ENCODE measurements at places on chromosomes 3 and 15. TPM values are rescaled to one million over a fixed set of nuclear protein-coding genes. Genes with fewer than 3 reads are reported as not detected.

The IL17RB gene
- 0.13 TPM for total RNA-seq

The NR1I2 gene
- total RNA-seq, result not detected

The NGRN gene
- 46.0 TPM for total RNA-seq

The MYZAP gene
- 45.7 TPM for total RNA-seq

The CMTM7 gene
- 19.8 TPM for total RNA-seq

The GABRR3 gene
- not detected for total RNA-seq

The RMDN3 gene
- total RNA-seq, result 19.6 TPM

The NR2C2 gene
- total RNA-seq, result 16.3 TPM

The CCDC39 gene
- total RNA-seq, result under 0.01 TPM

The CLDN18 gene
- total RNA-seq, result not detected

The C3orf62 gene
- total RNA-seq, result 3.7 TPM

The PLOD2 gene
- total RNA-seq, result 81.0 TPM

The THAP10 gene
- 1.4 TPM for total RNA-seq

The CD86 gene
- not detected for total RNA-seq

The CFAP100 gene
- not detected for total RNA-seq

The ITIH4 gene
- total RNA-seq, result 0.39 TPM

The TPRG1 gene
- total RNA-seq, result under 0.01 TPM

The BAHD1 gene
- 9.4 TPM for total RNA-seq

- no peak for DNase-seq
Measured at GRCh38 chr3:187027531-187028278, 97.4 kb downstream of the ST6GAL1 start.

GRCh38 chr15:80953001-80953952 is 36.3 kb downstream of the MESD start:
- no peak for DNase-seq

DNA sequence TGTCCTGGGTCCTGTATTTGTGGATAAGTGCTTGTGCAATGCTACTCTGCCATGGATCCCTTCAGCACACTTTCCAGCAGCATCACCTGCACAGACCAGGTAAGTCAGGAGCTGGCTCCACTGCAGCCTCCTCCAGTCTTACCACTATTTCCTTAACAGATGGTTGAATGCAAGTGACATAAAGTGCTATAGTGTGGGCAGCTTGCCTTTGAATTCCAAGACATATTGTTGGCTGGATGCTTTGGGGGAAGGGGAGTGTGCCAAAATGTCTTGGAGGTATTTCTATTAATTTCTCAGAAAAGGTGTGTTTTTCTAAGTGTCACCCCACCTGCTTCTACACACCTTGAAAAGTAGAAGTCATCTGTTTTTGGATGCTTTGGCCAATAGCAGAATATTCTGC is 352.2 kb upstream of the SUCLG2 start:
- DNase-seq, result no peak

- DNase-seq, result no peak
Measured at GRCh38 chr3:51719410-51720025, 12.7 kb downstream of the GRM2 start.

DNA sequence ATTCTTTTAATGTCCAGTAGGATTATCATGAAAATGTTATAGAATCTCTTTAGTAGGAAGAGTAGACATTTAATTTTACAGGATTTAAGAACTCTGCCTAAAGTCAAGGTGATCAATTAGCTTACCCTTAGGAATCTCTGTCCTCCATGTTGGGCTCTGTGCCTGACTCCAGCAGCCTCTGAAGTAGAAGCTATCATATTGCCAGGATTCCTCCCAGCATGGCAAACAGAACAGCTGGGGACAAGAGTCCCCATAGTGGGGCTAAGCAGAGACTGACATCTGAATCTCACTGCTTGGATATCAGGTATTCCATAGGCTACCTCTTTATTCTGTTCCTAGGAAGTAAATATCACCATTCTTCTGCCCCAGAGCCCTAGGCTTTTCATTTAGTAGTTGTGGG is 1.5 kb downstream of the SLC15A2 start:
- DNase-seq, result no peak

DNA sequence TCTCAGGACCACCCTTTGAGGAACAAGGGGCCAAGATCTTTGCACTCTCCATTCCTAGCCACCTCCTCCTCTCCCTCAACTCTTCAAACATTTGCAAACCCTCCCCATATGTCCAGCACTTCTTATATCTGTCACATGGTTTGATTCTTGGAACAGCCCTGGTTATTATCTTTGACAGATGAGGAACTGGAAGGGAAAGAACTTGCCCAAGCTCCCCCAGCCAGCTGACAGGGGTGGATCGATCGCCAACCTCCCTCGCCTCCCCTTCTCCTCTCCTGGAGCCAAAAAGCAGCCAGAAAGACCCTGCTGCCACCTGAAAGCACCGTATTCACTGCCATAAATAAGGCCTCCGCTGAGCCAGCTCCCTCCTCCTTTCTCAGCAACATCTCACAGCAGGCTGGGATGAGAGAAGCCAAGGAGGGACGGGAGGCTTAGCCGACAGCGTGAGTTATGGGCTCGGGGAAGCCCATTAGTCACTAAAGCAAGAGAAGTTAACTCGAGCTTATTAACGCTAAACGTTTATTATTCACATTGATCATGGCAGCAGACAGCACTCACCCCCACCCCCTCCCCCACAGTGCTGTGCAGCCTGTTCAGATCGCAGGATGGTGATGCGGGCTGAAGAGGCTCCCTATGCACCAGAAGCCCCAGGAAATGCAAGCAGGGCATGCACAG is 22.2 kb upstream of the FGD5 start:
- no peak for DNase-seq

DNA sequence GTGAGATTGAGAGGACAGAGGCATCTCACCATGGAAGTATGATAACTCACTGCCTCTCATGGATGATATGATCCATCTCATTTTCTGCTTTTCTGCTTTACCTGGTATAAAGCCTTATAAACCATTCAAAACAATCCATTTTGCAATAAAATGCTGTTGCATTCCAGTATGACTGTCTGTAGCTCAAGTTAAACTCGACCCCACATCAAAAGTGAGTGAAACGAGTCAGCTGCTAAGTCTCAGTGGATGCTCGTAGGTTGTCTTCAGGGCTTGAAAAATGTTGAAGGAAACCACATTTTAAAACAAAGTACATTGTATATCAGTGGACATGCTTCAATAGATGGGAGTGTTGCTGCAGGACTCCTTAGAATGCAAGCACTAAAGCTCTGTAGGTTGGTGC is 839.0 kb downstream of the TUSC7 start:
- DNase-seq, result no peak

DNA sequence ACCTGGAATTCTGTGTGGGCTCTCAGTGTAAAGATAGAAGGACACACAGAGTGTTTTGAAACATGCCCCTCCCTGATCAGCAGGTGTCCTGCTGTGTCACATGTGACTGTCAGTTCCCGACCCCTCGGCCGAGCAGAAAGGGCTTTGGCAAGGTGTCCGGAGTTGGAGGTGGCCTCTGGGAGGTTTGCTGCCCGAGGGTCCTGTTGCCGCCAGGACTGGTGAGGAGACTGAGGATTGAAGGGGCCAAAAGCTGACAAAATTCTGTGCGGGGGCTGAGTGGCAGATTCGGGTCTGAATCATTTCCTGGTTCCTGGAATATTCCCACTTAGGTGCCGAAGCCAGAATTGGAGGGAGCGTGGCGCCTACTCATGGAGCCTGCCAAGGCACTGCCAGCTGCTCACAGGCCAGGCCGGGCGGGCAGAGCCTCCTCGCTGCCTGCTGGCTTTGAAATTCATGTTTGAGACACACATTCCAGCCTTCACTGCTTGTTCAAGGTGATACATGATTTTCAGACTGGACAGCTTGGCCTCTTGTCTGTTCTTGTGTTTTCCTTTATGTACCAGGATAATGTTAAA is 83.8 kb downstream of the APBA2 start:
- DNase-seq, result no peak

DNA sequence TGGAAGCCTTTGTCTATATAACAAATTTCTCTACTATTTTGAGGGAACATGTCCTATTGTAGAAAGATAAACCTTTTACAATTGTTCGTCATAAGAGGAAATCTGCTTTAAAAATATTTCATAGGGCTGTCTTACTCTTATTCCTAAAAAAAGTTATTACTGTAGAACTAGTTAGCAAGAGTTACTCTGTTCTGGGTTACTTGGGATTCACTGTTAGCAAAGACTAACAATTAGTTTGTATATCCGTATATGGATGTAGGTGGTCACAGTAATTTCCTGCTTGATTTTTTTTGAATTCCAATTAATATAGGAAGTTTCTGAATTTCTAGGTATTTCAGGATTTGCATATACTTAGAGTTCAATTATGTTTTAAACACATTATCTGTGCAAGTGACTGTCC is 413.5 kb downstream of the RBMS3 start:
- DNase-seq, result no peak

- DNase-seq, result no peak
Measured at GRCh38 chr3:105571005-105571404, 204.3 kb downstream of the ALCAM start.

GRCh38 chr3:35739181-35739809 is 100.0 kb downstream of the ARPP21 start:
- no peak for DNase-seq

DNA sequence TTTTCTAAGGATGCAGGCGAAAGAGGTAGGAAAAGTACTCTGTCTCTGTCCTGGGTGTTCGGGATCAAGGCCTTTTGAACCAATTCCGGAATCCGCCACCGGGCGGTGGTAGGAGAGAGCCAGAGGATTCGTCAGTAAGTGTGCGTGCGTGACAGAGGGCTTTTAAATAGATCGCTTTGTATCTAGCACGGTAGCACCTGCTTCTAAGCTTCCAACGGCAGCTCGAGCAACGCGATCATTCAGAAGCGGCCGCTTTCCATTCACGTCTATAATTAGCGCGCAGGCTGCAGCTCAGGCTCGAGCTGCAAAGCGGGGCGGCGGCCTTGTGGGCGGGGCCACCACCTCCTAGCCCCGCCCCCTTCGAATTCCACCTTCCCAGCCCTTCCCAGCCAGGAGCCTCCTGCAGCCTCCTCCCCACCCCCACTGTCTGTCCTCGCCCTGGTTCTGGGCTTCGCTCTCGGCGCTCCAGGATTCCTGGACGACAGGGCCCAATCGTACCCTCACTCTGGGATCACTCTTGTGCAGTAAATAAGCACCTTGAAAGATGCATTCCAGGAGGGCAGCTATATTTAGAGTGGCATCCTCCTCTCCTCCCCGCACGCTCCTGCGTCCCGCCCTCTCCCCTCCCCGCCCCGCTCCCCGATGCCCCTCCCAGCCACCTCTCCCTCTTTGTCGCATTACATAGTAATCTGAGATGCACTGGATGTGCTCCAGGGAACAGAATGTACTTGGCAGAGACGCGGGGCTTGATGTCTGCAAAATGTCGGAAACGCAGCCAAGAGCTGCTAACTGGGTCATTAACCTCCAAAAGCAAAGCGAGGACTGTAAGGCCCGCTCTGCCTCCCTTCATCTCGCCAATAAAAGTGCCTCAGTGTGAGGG is 224.1 kb upstream of the TPRG1 start:
- peak; percentile 33 for DNase-seq

- DNase-seq, result no peak
Measured at GRCh38 chr15:28876131-28876844, 9.5 kb upstream of the APBA2 start.

DNA sequence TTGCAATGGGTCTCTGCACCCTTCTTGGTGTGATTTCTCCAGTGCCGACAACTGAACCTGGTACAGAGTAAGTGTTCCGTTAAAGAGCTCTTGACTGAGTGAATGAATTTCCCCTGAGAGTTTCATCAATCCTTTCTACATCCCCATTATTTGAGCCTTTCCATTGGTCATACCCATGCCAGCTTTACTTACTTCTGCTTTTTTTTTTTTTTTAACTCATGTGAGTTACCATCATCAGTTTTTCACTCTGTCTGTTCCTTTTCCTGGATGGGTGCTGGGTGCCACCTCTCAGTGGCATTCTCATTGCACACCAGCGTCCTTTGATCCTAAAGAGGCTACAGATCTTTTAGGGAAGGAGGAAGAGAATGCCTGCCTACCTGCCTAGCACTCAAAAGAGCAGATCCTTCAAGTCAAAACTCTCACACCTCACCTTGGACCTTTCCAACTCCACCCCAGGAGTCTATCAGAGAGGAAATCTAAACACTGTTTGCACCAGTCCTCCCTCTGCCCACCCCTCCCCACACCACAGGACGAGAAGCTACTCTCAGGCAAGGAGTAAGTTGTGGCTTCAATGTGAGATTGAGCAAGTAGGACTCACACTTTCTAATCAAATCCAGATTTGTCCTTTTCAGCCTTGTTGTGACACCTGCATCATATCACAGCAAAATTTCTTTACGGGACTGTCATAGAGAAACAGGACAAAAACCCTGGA is 13.1 kb upstream of the USP3 start:
- no peak for DNase-seq

- no peak for DNase-seq
Measured at GRCh38 chr3:127978636-127979035, 63.6 kb downstream of the KBTBD12 start.

DNA sequence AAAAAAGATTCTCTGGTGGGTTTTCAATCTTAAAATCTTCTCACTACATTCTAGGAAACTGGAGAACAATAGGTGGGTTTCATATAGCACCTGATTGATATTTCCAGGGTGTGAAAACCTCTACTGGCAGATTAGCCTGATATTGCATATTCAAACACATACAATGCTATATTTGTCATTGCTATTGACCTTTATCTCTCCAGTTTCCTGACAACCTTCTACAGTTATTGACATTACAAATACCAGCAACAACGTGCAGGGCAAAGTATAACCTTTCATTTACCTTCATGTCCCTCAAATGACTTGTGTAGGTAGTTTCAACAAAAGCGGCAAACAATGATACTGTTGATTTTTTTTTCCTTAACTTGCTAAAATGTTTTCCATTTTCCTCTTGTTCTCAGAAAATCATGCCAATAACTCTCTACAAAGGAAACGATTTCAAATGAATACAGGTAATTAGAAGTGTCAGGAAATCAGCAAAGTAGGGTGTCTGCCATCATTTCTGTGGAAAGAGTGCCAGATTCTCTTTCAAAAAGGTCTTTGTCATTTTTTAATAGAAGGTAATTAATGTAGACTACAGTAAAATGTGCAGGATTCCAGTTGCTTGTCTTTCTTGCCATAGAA is 72.6 kb upstream of the CDIN1 start:
- DNase-seq, result peak; percentile 21

GRCh38 chr3:72797773-72798543 is 50.3 kb downstream of the SHQ1 start:
- DNase-seq, result peak; percentile 64

- DNase-seq, result no peak
Measured at GRCh38 chr3:126136428-126137220, 43.8 kb downstream of the ALDH1L1 start.

GRCh38 chr3:25508901-25509300 is 80.8 kb downstream of the RARB start:
- no peak for DNase-seq

- DNase-seq, result no peak
Measured at GRCh38 chr3:28042095-28042635, 199.3 kb upstream of the CMC1 start.

GRCh38 chr15:75335705-75336355 is at the start of gene COMMD4:
Gene COMMD4, plus strand, starts transcription at chr15:75336063. Its CDS starts 27 bp downstream, at chr15:75336090.
- DNase-seq, result peak; percentile 89

DNA sequence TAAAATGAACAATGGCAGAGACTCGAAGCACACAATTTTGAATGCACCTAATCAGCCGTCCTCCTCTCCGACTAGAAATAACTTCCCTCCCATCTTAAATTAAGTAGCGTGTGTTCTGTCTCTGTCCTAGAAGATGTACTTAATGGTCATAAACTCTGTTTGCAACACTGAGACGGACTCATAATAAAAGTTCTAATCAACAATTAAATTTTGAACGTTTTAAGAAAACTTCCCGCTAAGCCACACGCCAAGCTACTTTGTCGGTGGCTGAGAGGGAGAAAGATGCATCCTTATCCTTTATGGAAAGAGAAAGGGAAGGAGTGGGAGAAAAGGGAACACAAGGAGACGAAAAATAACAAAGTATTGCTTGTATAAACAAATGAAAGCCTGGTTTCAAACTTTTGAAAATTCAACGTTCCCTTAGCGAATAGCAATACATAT is 989 bp downstream of the GNB4 start:
- DNase-seq, result peak; percentile 29

GRCh38 chr3:57446318-57446841 is 97.8 kb downstream of the DNAH12 start:
- DNase-seq, result no peak

Measured in dermis microvascular lymphatic vessel endothelial cell (primary cell).